Tibial nerve (tissue), 4 donors: ENCODE measurements at places on chromosomes 11 and 22. TPM values are rescaled to one million over a fixed set of nuclear protein-coding genes. Genes with fewer than 3 reads are reported as not detected.

DNA sequence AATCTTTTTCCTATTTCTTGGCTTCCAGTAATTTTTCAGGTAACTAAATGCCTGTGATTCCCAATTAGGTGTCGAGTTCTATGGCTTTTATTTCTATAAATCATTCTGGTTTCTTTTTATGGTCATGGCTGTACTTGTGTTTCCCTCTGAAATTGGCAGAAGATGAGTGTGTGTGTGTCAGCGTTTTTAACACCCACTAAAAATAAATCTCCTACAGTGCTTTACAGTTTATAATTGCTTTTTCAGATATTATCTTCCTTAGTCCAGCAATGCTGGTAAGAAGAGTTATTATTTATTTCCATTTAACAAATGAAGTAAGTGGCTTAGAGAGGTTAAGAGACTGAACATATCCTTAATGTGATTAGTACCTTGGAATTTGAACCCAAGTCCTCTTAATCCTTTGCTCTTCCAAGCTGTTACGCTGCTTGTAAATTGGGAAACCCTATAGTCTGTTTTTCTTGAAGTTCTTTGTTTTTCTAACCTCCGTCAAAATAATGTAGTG is 125.2 kb downstream of the TEAD1 start:
- DNase-seq: no peak
- no peaks in the 10 kb centered on the region for H3K36me3 ChIP-seq
- no peak overlapping the region for H3K4me3 ChIP-seq
- no peak overlapping the region for H3K27ac ChIP-seq
- no peaks in the 10 kb centered on the region for H3K4me1 ChIP-seq

The PGA5 gene
- not detected for total RNA-seq

DNA sequence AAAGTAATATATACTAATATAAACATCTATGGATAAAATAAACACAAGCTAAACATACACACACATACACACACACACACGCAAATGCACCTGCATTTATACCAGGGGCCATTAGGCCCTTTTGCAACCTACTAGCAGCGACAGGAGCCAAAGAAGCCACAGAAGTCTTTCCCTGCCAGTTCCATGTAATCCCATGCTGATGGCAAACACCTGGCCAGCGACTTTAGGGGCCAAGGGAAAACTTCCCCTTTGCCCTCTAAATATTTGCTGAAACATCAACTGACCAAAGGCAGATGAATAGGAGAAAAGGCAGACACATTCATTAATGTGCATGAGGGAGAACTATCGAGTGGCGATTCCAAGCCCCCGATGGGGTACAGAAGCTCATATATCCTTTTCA is 14.8 kb upstream of the P2RY2 start:
- no peaks in the 10 kb centered on the region for H3K36me3 ChIP-seq
- H3K27me3 ChIP-seq: no peaks in the 10 kb centered on the region
- DNase-seq: no peak
- H3K4me3 ChIP-seq: no peak overlapping the region
- no peak overlapping the region for H3K27ac ChIP-seq
- H3K4me1 ChIP-seq: no peaks in the 10 kb centered on the region

- no peak overlapping the region for H3K27ac ChIP-seq
- no peaks in the 10 kb centered on the region for H3K36me3 ChIP-seq
These were observed 46.1 kb upstream of the ME3 start for GRCh38 chr11:86718521-86718920.

The ZNF280B gene
- total RNA-seq: 0.30 TPM

DNA sequence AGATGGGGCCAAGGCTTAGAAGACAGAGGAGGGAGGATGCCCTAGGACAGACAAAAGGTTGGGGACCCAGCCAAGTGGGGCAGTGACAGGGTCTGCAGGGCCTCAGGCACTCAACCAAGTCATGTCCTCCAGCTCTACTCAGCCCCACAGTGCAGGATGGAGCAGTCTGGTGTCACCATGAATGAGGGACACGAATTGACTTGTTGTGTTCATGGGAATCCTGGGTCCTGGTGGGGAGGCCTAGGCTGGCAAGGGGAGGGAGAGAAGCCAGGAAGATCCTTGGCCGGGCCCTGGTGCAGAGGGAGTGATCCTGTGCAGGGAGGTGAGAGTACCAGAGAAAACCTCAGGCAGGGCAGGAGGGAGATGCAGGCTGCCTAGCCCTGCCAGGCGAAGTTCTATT is 12.0 kb downstream of the P2RY6 start:
- no peak overlapping the region for H3K4me3 ChIP-seq
- DNase-seq: no peak
- no peak overlapping the region for H3K27ac ChIP-seq
- no peaks in the 10 kb centered on the region for H3K27me3 ChIP-seq

- no peaks in the 10 kb centered on the region for H3K27me3 ChIP-seq
- no peak for DNase-seq
- peaks cover 20% of the 10 kb centered on the region for H3K36me3 ChIP-seq
- H3K4me1 ChIP-seq: no peaks in the 10 kb centered on the region
- H3K27ac ChIP-seq: peak overlapping the region; percentile 98
These were observed 727 bp upstream of the SCARF2 start for GRCh38 chr22:20438427-20438677.

- no peak for DNase-seq
- no peaks in the 10 kb centered on the region for H3K4me1 ChIP-seq
- H3K27me3 ChIP-seq: no peaks in the 10 kb centered on the region
- H3K4me3 ChIP-seq: no peak overlapping the region
These were observed 46.7 kb downstream of the RBFOX2 start for GRCh38 chr22:35981900-35982299.

- H3K27ac ChIP-seq: no peak overlapping the region
- H3K27me3 ChIP-seq: no peaks in the 10 kb centered on the region
- DNase-seq: no peak
- no peaks in the 10 kb centered on the region for H3K36me3 ChIP-seq
These were observed 51.0 kb upstream of the PRSS23 start for GRCh38 chr11:86749376-86749775.

DNA sequence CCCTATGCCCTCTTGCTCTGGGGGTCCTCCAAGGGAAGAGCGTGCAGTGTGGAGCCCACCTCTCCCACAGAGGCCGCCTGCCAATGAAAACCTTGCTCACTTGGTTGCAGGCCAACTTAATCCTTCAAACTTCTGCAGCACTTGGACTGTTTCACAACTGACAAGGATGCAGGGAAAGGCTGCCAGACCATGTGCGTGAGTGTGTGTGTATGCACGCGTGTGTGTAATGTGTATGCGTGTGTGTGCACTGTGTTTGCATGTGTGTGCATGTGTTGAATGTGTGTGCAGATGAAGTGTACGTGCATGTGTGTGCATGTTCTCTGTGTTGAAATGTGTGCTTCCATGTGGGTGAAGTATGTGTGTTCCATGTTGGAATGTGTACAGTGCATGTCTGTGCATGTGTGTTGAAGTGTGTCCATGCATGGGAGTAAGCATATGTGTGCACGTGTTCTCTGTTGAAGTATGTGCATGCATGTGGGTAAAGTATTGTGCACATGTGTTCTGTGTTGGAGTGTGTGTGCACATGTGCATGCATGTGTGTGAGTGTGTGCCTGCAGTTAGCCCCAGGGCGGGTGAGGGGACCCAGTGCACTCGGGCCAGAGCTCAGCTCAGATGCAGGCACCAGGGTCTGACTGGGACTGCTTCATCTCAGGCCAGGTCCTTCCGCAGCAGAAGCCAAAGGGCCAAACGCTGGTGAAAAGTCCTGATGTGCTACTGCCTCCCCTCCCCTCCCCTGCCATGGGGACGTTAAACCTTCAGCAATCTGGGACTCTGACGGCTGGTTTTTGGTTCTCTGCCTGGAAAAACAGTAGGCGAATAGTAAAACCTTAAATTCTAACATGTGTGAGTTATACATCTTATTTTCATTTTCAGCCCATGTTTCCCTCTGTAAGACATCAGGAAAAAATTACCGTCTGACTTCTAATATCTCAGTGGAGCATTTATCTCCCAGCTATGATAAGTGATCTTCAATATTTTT is 72.0 kb downstream of the FLI1 start:
- H3K4me3 ChIP-seq: no peak overlapping the region
- H3K4me1 ChIP-seq: no peaks in the 10 kb centered on the region
- no peak overlapping the region for H3K27ac ChIP-seq
- no peak for DNase-seq

DNA sequence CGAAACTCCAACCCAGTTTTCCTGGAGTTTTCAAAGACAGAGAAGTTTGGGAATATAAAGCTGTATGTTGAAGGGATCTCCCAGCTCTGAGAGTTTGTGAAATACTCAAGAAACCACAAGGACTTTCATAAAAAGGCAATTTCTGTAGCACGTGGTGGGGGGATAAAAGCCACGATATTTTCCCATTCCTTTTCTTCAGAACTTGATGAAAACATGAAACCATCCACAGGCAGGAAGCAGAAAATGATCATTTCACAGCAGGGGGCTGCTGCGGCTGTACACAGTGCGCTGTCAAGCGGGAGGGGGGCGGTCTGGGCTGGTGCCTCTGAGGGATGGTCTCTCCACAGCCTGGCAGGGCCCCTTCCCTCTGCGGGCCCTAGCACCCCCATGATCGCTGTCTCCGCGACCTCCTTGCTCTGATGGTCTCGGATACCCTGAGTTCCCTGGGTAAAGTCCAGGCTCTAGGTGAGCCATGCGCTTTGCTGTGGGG is 423.2 kb downstream of the MN1 start:
- H3K4me3 ChIP-seq: no peak overlapping the region
- H3K27me3 ChIP-seq: no peaks in the 10 kb centered on the region
- H3K27ac ChIP-seq: no peak overlapping the region
- H3K36me3 ChIP-seq: no peaks in the 10 kb centered on the region
- H3K4me1 ChIP-seq: no peaks in the 10 kb centered on the region

GRCh38 chr22:42892571-42893316 is 35.7 kb upstream of the ARFGAP3 start:
- H3K36me3 ChIP-seq: peaks cover 56% of the 10 kb centered on the region
- H3K4me1 ChIP-seq: peaks cover 14% of the 10 kb centered on the region
- no peak overlapping the region for H3K4me3 ChIP-seq
- H3K27ac ChIP-seq: no peak overlapping the region
- no peaks in the 10 kb centered on the region for H3K27me3 ChIP-seq

GRCh38 chr11:73944085-73944484 is 6.7 kb upstream of the DNAJB13 start:
- no peak overlapping the region for H3K27ac ChIP-seq
- H3K4me1 ChIP-seq: no peaks in the 10 kb centered on the region
- DNase-seq: no peak
- no peak overlapping the region for H3K4me3 ChIP-seq
- H3K36me3 ChIP-seq: no peaks in the 10 kb centered on the region

DNA sequence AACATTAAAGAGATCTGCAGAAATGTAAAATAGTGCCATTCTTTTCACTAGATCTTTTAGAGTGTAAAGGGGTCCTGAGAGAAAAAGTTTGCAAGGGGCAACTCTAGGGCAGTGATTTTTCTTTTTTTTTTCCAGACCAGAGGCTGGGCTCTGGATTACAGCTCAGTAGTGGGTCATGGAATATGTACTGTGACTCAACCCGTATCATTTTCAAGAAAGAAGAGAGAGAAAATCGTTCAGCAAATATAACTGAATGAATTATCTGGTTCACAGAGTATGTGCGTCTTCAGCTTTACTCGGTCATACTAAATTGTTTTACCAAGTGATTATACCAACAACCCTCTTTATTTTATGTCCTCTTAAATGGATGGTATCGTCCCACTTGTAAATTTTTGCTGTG is 3.8 kb downstream of the CEP57 start:
- no peak for DNase-seq
- peaks cover 13% of the 10 kb centered on the region for H3K4me1 ChIP-seq
- no peak overlapping the region for H3K27ac ChIP-seq

DNA sequence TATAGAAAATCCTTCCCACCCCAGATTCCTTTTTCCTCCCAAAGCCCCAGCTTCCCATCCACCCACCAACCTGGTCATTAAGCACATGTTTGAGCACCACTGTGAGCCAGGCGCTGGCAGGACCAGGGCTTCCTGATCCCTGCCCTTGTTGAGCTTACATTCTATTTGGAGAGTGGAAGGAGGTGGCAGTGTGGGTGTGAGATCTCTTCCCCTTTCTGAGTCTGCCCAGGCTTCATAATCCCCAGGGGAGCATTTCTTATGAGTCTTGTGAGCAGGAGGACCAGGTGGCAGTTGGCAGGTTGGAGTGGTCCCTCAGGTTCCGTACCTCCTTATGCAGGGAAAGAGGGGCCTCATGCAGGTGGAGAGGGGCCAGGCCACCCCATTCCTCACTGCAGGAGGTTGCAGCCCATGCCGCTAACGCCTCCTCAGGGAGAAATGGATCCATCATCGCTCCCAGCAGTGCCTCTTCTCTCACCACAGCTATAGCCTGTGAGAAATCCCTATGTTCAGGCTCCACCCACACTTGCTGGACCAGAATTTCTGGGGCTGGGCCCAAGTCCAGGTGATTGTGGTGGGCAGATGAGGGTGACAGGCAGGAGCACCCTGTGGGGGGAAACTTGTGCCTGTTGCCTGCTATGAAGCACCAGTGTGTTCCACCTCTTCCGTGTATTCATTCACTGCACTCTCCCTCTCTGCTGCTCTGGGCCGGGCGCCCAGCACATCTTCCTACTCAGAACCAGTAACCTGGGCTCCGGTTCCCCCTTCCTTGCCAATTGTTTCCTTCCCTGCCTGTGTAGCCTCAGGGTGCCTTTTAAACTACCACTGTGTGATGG is 23.5 kb downstream of the UBE2L3 start:
- H3K4me1 ChIP-seq: peaks cover 33% of the 10 kb centered on the region
- peaks cover 3% of the 10 kb centered on the region for H3K36me3 ChIP-seq
- no peaks in the 10 kb centered on the region for H3K27me3 ChIP-seq
- no peak overlapping the region for H3K4me3 ChIP-seq

DNA sequence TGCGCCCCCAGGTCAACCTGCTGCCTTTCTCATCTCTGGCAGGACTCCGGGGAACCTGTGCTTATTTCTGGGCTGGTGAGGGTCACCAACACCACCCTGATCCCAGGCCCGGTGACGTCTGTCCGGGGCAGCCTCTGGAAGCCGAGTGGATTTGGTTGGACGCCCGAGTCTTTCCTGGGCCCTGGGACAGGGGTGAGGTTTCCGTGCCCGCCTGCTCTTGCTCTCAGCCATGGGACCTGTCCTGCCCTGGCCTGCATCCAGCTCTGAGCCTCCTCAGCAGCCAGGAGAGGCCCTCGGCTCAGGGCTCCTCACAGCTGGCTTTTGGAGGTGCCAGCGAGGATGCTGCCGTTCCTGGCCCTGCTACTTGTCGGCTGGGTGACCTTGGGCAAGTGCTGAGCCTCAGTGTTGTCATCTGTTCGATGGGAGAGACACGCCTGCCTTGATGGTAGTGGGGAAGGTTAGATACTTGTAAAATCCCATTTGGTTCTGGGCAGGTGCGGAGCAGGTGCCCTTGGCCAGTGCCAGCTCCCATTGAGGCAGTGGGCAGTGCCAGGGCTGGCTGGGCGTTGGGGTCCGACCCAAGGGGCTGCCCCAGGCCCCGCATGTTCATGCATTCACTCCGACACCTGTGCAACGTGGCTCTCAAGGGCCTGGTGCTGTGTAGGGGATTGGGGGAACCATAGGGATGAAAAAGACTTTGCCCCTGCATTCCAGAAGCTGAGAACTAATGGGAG is 58.9 kb upstream of the THY1 start:
- no peak overlapping the region for H3K27ac ChIP-seq
- no peaks in the 10 kb centered on the region for H3K27me3 ChIP-seq
- peaks cover 8% of the 10 kb centered on the region for H3K4me1 ChIP-seq
- H3K4me3 ChIP-seq: no peak overlapping the region

GRCh38 chr22:32307055-32307454 is 50.6 kb upstream of the RFPL3 start:
- no peaks in the 10 kb centered on the region for H3K36me3 ChIP-seq
- DNase-seq: no peak
- H3K27me3 ChIP-seq: no peaks in the 10 kb centered on the region
- no peaks in the 10 kb centered on the region for H3K4me1 ChIP-seq
